ENCODE measurements at places on chromosomes 4 and X.

DNA sequence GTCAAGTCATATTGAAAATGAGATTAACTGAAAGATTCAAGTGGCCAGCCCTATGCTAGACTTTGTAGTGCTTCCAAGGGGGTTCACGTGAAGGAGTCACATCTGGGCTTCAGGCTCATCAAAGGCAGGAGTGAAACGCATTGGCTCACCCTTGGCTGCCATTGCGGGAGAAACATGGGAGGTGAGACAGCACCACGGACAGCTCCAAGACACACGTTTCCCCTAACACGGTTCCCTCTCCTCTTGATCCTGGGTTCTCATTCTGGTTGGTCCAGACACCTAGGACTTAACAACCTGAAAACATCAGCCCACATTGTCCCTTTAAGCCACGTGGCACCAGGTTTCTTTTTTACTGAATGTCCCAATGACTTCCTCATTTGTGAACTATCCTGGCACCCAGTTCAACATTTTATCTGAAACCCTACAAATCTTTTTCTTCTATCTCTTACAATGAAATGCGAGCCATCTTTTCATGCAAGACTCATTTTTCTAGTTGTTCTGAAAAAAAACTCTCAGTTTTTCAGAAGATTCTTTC is 279.0 kb upstream of the VCX3A start:
- DNase-seq = no peak

GRCh38 chr4:63589796-63590195 is 819.5 kb downstream of the TECRL start:
- no peak for DNase-seq

GRCh38 chr4:94219402-94219801 is 11.7 kb downstream of the SMARCAD1 start:
- DNase-seq = no peak

DNA sequence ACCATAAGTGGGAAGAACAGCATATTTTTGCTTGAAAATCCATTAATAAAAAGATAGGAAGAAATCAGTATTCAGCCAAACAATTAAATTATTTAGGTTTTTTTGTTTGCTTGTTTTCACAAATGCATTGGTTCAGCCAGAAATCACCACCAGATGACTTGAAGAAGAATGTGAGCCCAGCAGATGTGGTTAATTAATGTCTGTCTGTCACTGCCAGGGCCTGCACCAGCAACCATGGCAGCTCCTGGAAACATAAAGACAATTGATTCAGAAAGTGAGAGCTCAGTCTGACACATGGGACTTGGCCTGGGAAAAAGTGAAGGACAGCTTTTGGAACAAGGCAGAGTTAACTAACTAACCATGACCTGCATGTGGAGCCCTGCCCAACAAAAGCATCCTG is 74.0 kb downstream of the MAOB start:
- no peak for DNase-seq

GRCh38 chrX:108699368-108699767 is 37.0 kb downstream of the IRS4 start:
- no peak for DNase-seq

GRCh38 chrX:44585866-44586265 is 43.2 kb upstream of the FUNDC1 start:
- DNase-seq = no peak

DNA sequence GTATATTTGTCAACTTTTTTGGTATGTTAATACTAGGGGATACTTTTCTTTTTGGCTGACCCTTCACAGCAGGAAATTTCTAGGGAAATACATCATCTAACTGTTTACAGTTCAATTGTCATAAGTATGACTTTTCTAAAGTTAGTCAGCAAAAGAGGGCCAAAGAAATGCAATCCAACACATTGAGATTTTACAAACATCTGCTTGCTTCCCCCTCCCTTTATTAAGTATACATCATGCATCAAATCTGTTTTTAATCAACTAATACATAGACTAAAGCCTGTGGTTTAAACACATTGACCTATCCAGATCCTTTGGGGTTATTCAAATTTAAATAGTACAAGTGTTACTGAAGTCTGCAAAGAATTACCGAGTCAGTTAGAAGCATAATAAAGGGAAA is 93.9 kb downstream of the MID1 start:
- DNase-seq = no peak

GRCh38 chrX:14489437-14489836 is 39.9 kb upstream of the GLRA2 start:
- DNase-seq = no peak

DNA sequence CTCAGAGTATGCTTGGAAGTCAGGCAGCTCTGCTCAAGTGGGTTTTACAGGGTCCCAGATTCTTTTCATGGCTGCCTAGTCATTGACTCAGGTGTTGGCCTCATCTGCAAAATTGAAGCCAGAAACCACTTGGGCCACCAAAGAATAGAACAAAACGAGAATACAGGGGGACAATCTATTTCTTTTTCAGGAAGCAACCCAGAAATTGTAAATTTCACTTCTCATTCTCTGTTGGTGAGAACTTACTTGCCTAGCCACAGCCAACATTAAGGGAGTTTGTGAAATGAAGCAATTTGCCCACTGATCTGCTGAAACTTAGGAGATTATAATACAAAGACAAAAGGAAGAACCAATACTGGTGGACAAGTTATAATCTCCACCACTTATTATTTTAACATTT is 8.6 kb upstream of the TKTL2 start:
- DNase-seq = no peak

DNA sequence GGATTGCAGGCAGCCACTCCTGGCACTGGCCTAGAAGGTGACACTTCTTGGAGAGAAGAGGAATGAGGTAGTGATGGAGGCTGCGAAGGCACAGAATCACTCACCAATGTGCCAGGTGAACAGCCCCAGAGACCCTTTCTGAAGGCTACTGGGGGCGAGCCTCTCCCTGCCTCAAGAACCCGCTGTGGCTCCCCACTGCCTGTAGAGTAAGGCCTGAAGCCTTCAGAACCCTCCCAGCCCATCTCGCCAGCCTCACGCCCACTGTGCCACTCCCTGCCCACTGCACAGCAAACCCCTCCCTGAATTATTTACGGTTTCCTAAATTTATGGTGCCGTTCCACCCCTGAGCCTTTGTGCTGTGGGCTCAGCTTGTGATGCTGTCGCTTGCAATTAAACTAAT is 24.2 kb upstream of the SORCS2 start:
- peak; percentile 44 for DNase-seq

GRCh38 chrX:15356444-15356843 is 21.1 kb upstream of the PIGA start:
- no peak for DNase-seq

DNA sequence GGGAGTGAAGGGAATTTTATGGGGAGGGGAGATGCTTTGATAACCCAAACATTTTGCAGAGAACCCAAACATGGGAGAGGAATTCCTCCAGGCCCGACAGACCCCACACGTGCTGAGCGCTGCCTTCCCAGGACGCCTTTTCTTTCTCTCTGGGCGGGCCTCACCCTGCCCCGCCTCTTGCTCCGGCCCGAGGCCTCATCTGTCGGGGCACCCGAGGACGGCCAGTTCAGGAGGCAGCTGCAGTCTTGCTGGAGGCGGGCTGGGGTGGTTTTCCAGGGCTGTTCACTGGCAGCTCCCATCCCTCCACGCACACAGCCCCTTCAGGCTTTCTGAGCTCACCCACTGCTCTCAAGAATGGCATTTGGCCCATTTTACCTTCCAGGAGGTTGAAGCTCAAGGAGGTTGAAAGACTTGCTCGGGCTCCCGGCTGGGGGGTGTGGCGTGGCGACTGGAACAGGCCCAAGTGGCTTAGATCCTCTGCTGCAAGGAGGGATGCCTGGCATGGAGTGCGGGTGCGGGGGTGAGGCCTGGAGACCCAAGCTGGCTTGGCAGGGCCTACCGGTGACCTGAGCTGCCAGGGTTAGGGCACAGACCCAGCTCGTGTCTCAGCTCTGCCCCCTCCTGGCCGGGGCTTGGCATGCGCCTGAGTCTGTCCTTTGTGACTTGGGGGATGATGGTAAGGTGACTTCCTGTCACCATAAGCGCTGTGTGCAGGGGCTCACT is 99.2 kb downstream of the PSAPL1 start:
- peak; percentile 69 for DNase-seq

DNA sequence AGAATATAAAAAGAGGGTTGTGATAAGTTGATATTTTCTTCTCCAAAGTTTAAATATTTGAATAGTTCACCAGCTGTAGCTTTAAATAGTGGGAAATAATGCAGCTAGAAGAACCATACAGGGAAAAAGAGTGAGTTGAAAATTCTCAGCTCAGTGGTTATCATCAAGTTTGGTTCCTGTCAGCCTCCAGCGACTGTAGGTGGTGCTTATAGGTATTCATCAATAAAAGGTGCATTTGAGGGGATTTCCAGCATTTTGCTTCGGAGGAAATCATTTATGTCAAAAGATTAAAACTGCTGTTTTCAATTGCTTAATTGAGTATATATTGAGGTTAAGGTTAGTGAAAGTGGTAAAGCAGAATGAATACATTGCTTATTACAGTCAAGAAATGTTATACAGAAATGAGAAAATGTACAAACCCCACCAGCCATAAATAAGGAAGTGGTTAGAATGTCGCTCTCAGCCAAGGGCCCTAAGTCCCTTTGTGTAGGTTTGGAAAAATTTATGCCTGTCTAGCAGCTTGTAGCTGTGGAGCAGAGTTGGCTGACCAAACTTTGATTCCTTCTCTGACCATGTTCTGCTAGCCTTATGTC is 532.9 kb upstream of the FTHL17 start:
- DNase-seq = no peak

DNA sequence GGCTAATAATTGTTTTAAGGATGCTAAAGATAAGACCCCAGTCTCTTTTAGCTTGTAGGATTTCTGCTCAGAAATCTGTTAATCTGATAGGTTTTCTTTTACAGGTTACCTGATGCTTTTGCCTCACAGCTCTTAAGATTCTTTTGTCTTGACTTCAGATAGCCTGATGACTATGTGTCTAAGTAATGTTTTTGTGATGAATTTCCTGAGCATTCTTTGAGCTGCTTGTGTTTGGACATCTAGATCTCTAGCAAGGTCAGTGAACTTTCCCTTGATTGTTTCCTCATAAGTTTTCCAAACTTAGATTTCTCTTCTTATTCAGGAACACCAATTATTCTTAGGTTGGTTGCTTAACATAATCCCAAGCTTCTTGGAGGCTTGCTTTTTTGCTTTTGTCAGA is 104.1 kb downstream of the ZNF518B start:
- no peak for DNase-seq

DNA sequence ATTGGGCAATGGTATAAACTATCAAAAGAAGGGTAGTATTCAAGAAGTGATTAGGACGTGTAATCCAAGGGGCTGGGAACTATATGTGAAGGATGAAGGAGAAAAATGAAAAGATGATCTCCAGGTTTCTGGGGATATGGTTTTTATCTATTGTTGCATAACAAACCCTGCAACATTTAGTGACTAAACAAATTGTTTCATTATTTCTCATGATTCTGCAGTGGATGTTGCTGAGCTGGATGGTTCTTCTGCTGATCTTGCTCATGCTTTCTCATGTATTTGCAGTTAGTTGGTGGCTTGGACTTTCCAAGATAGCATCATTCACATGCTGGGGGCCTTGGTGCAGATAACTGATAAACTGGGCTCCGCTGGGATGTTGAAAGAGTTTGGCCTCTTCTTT is 29.1 kb downstream of the PHOX2B start:
- no peak for DNase-seq

- DNase-seq = no peak
Measured at GRCh38 chr4:78767350-78767749, 8.8 kb upstream of the BMP2K start.

- no peak for DNase-seq
Measured at GRCh38 chrX:2628751-2629315, 62.3 kb upstream of the CD99 start.

- DNase-seq = no peak
Measured at GRCh38 chr4:52051615-52052474, 741 bp downstream of the SPATA18 start.

DNA sequence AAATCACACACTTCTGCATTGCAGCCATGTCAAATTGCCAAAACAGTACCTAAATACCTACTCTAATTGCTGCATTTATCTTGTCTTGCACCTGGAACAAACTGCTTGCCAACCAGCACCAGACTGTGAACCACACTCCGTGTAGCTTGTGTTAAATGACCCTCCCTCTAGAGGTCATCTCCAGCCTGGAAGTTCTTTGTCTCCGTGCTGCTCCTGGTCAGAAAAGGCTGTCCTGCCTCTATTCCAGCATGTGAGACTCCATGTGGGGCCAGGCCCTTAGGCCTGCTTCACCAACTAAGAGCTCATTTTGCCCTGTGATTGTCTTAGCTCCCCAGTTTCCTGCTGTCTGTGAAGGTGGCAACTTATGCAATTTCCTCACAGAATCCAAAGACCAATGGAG is 28.3 kb downstream of the CNGA2 start:
- no peak for DNase-seq

DNA sequence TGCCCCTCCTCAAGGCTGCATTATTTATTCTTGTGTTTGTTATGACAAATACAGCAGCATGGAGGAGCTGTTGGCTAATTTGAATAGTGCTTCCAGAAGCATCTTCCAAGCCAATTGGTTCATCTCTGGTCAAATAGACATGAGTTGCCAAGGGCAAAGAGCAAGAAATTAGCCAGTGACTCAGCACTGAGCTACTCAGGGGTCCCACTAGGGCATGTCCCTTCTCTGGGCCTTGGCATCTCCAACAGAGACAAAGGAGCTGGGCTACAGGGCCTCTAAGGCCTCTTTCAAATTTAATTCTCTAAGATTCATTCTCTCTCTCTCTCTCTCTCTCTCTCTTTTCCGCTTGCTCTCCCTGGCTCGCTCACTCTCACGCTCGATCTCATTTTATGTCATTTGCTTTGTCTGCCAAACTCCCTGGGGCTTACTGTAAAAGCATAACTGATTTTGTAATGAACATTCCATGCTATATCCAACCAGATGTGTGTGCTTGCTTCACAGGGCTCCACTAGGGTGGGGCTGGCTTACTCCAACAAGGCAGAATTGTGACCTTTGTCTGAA is 86.7 kb upstream of the MAGEA4 start:
- no peak for DNase-seq

- DNase-seq = no peak
Measured at GRCh38 chr4:67256388-67257043, 288.8 kb downstream of the CENPC start.

DNA sequence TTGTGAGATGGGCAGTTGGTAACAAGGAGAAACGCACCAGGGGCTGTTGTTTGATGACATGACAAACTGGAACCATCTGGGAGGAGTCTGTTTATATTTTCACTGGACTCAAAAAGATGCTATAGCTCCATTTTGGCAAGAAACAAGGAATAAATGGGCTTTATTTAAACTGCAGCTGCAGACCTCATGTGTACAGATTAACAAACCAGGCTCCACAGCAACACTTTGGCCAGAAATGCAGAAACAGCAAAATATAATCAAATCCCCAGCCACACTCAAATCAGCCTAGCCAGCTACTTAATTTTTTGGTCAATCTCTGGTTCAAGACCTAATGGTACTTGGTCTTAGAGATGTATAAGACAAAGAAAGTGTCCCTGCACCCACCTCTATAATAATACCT is 52.7 kb downstream of the ASB9 start:
- no peak for DNase-seq

Data from activated effector memory CD4-positive, alpha-beta T cell treated with anti-CD3 and anti-CD28 coated beads, Interleukin-2, amount 50 U/mL, for 16 hours (primary cell).